ENCODE measurements at places on chromosomes 5 and 9. TPM values are rescaled to one million over a fixed set of nuclear protein-coding genes. Genes with fewer than 3 reads are reported as not detected.

Gene CACNA1B
- total RNA-seq: 0.24 TPM

Gene SOWAHA
- not detected for total RNA-seq

Gene IFNB1
- not detected for total RNA-seq

Gene LEAP2
- 1.6 TPM for total RNA-seq

- DNase-seq: no peak
These were observed 230.2 kb downstream of the TMEM232 start for GRCh38 chr5:110496276-110496675.

DNA sequence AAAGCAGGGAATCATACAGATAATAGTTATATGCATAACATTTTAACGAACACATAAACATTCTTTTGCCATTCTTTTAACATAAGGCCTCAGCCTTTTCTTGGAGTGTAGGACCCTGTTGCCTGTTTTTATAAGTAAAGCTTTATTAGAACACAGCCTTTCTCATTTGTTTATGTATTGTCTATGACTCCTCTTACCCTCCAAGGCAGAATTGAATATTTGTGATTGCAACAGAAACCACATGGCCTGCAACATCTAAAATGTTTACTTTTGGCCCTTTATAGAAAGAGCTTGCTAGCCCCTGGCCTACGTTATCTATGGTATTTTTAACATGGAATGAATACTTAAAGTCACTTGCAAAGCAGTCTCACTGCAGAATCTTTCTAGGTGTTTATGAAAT, 2.6 kb downstream of the SLC31A1 start:
- no peak for DNase-seq

DNA sequence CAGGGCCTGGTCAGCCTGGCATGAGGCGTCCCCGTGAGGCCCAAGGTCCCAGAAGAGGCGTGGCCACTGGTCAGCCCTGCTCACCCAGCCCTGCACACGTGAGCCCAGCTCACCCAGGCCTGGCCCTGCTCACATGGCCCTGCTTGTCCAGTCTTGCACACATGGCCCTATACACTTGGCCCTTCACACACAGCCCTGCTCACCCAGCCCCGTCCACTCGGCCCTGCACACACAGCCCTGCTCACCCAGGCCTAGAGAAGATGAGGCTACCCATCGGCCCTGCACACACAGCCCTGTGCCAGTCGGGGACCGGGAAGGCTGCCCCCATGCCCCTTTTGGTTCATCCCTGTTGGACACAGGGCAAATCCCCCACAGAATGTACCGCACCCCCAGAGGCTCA, 28.4 kb downstream of the ZDHHC11B start:
- no peak for DNase-seq

GRCh38 chr9:111180811-111181210, 142.5 kb upstream of the LPAR1 start:
- DNase-seq: no peak
